ENCODE measurements at places on chromosomes 1 and 21.

- no peak for DNase-seq
Observed at GRCh38 chr1:56137521-56138505, 441.6 kb downstream of the PLPP3 start.

DNA sequence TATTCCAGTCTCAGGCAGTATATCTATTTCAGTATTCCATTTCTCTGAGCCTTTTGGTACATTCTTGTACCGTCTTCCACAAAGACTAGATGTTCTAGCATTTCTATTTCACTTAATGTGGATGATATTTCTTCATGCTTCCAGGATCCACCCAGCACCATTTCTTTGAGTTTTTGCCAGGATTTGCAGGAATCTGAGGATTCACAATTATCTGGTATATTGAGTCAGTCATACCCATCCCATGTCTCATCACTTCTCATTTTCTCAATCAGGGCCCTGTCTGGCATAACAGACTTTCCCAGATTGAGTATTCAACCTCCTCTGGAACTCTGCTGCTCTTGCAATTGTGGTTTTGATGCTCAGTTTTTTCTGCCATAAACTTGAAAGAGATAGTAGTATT, 20.9 kb upstream of the COL11A1 start:
- no peak for DNase-seq

- DNase-seq = no peak
Observed at GRCh38 chr1:221683681-221684080, 58.2 kb downstream of the DUSP10 start.

DNA sequence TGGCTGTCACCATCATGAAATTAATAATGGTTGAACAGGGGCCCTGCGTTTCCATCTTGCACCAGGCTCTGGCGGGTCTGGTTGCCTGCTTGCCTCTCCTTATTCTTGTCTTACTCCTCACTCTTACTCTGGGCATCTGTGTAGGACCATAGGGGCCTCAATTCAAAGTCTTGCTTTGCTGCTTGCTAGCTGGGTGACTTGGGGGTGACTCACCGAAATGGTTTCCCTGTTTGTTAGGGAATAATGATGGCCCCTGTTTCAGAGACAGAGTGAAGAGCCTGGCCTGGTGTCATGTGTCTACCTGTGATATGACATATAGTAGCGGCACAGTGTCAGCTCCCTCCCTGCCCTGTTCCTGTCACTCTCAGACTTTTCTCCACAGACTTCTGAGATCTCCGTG, 24.6 kb downstream of the KCNC4 start:
- no peak for DNase-seq

GRCh38 chr1:115286431-115287205, 51.4 kb downstream of the NGF start:
- DNase-seq = no peak

- DNase-seq = no peak
Observed at GRCh38 chr1:167617153-167618147, 12.6 kb upstream of the RCSD1 start.

DNA sequence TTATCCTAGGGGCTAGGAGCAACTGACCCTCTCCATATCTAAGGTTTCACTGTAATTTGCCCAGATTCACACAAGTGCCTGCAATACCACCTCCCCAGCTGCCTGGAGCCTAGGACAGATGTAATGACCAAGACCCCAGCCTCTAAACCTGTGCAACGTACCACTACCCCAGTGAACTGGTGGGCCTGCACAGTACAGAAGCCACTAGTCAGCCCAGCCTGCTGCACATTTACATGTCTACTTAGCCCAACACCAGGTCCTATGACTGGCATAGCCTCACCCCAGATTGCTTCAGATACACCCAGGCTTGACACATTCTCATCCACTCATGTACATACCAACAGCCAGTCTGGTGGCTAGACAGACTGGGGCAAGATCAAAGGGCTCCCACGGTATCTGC, 1336.6 kb downstream of the BRINP3 start:
- DNase-seq = no peak

GRCh38 chr1:7650801-7651200, 120.3 kb upstream of the VAMP3 start:
- DNase-seq = no peak

DNA sequence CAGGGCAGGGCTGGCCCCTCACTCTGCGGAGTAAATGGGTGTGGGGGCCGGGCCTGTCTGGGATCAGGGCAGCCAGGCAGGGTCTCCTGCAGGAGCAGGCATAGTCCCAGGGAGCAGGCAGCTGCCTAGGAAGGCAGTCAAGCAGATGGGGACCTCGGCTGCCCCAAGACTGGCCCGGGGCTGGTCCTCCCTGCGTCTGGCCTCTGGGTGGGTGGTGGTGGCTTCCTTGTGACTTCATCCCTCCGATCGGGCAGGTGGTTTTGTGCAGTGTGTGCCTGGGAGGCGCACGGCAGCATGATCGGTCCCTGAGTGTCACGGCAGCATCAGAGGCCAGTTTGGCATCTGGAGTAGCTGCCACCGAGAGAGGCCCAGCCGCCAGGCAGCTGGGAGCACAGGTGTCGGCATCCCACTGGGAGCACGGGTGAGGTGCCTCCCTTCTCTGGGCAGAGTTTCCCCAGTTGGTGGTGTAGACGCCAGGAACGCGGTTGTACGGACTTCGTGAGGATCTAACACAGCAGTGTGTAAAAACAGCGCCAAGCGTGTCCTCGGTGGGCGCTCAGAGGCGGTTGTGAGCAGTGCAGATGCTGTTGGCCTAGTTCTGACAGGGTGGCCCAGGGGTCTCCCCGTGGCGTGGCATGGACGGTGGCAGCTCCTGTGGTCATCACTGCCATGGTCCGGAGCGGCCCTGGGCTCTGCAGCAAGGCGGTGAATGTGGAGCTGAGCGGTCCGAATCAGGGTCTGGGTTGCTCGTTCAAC, 45.9 kb downstream of the PRKCZ start:
- no peak for DNase-seq

Data from HFF-Myc (cell line).